Spleen (tissue), 13 donors: ENCODE measurements at places on chromosomes 7 and 10. TPM values are rescaled to one million over a fixed set of nuclear protein-coding genes. Genes with fewer than 3 reads are reported as not detected.
A peak's percentile ranks its signal among the peaks of the same experiment; 100 is the strongest.

CACNA2D1 gene
- polyA plus RNA-seq = 1.7 TPM

CNOT4 gene
- polyA plus RNA-seq = 6.0 TPM

EFCAB10 gene
- not detected for polyA plus RNA-seq

CYP2E1 gene
- polyA plus RNA-seq = 0.61 TPM

DNA sequence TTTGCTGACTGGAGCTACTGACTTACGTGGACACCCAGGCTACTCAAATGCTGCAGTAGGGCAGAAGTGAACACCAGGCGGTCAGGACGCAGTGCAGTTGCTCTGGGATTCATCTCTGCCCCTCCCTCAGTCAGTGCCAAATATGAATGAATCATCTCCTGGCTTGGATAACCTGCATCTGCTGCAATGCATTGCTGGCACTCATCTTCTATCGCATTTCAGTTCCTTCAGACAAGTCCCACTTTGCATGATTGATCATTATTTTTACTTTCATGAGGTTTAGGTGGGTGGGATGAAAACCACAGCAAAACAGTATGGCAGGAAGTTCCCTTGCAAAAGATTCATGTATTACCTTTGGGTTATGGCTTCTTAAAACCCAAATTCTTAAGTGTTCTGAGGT is 224.6 kb upstream of the NRP1 start:
- H3K36me3 ChIP-seq = no peaks in the 10 kb centered on the region
- H3K4me3 ChIP-seq = no peak overlapping the region
- no peak overlapping the region for H3K27ac ChIP-seq

DNA sequence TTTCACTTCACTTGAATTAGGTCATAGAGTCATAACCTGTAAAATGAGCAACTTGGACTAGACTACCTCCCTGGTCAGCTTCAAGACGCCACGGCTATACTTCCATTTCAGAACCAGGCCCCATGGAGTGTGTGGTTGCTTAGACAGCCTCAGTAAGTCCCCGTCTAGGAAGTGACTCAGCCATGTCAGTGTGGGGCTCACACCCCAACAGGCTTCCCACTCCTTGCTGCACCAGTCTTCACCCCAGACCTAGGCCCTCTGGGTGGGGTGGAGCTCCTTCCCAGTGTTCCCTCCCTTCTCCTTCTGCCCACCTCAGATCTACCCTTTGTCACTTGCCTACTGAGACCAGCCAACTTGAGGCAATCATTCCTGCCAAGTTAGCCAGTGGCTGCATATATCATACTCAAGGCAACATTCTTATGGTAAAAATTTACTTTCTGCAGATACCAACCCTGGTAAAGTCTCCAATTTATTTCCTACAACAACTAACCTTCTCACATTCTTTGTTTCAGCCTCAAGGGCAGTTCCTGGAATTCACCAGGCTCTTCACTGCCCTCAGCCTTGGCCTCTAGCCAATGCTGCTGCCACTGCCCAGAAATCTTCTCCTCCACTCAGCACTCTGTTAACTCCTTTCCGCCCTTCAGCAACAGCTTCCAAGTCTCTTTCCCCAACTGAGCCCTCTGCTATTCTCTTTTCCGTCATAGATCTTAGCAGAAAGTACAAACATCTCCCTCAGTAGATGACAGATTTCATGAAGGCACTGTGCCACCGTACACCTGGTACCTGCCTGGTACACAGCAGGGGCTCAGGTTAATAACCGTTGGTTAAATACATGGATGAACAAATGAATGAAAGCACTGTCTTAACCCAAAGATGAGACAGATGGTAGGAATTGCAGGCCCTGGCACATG is 31.3 kb upstream of the ZNRF2 start:
- no peak overlapping the region for H3K4me3 ChIP-seq
- peak overlapping the region; percentile 9 for H3K27ac ChIP-seq
- no peak for DNase-seq
- no peaks in the 10 kb centered on the region for H3K36me3 ChIP-seq
- H3K27me3 ChIP-seq = no peaks in the 10 kb centered on the region

GRCh38 chr10:131775833-131776232 is 125.0 kb upstream of the PPP2R2D start:
- H3K4me1 ChIP-seq = no peaks in the 10 kb centered on the region
- no peaks in the 10 kb centered on the region for H3K27me3 ChIP-seq
- no peak overlapping the region for H3K27ac ChIP-seq
- DNase-seq = no peak

DNA sequence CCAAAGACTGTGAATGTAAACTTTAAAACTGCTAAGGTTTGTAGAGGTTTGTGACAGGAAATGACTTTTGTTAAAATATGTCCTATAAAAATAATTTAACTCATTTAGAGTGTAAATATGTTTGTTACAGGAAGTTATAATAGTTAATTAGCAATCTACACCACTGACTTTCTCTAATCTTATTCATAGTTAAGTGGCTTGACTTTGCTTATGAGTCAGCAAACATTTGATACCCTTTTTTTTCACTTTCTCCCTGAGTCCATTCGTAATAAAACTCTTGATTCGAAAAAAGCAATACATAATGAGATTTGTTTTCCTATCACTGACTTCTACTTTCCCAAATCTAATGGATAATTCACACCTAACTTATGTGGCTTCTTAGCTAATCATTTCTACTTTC is 317.7 kb upstream of the SEMA3C start:
- no peaks in the 10 kb centered on the region for H3K4me1 ChIP-seq
- H3K27ac ChIP-seq = no peak overlapping the region
- no peaks in the 10 kb centered on the region for H3K27me3 ChIP-seq
- H3K36me3 ChIP-seq = no peaks in the 10 kb centered on the region
- DNase-seq = no peak
